ENCODE measurements at places on chromosomes 7 and 10.

GRCh38 chr10:33507662-33508425, 173.4 kb upstream of the NRP1 start:
- no peak for DNase-seq

DNA sequence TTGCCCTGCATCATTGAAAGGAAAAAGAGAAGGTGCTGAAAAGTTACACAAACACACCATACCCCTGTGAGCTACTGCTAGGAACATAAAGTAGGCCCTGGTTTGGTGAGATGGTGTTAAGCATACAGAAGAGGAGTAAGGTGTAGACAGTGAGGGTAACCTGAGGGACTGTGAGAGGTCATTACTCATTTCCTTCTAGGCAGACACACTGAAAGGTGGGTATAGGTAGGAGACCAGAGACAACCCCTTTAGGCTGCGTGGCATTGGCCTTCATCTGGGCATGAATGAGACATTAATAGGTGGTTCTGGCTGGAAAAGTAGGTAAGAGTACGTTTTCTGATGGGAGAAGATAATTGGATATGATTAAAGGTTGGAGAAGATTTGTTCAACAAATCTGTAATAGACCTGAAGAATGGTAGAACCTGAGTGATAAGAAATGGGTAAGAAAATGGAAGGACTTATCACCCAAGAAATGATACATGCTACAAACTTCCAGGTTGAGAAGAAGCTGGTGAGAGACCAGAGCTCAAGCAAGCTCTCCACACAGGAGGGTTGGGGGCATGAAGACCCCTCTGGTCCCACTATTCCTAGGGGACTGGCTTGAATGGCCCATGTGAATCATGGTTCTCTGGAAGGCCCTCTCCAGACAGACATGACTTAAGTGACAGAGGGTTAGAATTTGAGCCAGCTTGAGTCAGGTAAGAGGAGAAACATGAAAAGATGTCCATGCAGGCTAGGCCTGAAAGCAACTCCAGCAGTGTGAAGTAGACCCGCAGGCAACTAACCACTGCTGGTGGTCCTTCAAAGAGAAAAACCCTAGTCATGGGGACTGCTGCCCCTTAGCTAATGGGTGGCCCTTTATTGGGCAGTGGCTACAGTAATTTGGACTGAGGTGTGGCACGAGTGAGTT, 3.8 kb downstream of the COMTD1 start:
- DNase-seq = no peak

DNA sequence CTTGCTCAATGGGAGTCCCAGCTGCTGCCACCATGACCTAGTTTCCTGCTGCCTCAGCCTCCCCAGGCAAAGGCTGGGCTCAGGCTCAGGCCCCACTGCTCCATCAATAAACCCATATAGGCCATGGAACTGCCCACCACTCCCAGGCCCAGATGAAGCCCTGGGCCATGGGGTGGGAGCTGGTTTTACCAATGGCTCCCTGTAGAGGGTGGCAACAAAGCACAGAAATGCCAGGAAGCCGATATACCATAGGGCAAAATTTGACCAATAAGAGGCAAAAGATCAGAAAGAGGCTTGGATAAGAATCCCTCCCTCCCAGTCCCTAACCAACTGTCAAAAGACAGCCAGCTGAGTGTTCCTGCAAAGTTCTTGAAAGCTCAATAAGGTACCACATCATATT, 101.8 kb upstream of the DOCK1 start:
- DNase-seq = no peak

DNA sequence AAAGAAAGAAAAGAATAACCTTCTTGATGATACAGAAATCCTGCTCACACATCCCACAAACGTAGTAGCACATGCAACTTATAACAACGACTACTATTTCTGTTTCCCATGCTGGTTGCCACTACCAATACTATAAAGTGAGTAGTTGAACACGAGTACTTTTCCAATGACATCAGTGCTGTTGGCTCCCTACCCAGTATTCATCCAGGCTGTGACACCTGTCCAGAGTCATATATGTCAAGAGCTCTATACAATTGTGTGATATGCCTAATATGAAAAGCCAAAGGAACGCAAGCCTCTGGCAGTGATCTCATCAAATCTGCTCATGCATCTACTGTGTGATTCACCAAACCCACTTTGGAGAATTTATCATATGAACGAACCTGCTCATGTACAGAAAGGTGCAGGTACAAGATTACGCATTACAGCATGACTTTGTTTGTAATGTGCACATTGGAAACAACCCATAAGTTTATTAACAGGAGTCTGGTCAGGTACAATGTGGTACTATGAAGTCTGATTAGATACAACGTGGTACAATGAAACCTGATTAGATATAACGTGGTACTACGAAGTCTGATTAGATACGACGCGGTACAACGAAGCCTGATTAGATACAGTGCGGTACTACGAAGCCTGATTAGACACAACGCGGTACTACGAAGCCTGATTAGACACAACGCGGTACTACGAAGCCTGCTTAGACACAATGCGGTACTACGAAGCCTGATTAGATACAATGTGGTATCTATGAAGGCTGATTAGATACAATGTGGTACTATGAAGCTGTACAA, 5.8 kb upstream of the ITIH5 start:
- DNase-seq = no peak

GRCh38 chr10:87865241-87865881, 1.9 kb downstream of the PTEN start:
- DNase-seq = no peak

DNA sequence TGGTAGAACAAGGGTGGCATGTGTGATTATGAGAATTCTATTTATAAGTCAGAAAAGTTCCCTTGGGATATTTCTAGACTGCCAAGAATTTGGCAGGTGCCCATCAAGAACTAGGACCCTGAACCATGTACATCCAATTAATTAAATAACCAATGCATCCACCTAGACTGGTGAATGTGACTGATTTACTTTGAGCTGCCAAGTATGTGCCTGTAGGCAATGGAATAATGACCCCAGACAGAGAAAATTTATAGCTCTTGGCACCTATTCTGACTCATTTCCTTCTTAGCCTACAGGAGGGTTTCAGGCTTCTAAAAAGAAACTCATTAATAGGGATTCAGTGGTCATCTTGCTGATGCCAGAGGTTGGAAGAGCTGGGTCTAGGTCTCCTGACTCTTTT, 54.9 kb downstream of the KCNH2 start:
- no peak for DNase-seq

GRCh38 chr10:5573968-5574641, 49.3 kb downstream of the CALML3 start:
- no peak for DNase-seq
